ENCODE measurements at places on chromosomes 5 and 9. TPM values are rescaled to one million over a fixed set of nuclear protein-coding genes. Genes with fewer than 3 reads are reported as not detected.

Gene NSA2
- total RNA-seq = 129 TPM

Gene CCNO
- not detected for total RNA-seq

Gene CCDC112
- total RNA-seq = 2.4 TPM

Gene ENTREP1
- not detected for total RNA-seq

Gene MCTP1
- total RNA-seq = 0.20 TPM

Measured in activated CD8-positive, alpha-beta T cell treated with anti-CD3 and anti-CD28 coated beads for 36 hours (primary cell).